Breast epithelium (tissue), 4 donors: ENCODE measurements at places on chromosomes 3 and 15. TPM values are rescaled to one million over a fixed set of nuclear protein-coding genes. Genes with fewer than 3 reads are reported as not detected.
A peak's percentile ranks its signal among the peaks of the same experiment; 100 is the strongest.

GRCh38 chr3:190060192-190060775, 60.4 kb downstream of the P3H2 start:
- H3K36me3 ChIP-seq, result no peaks in the 10 kb centered on the region
- H3K27ac ChIP-seq, result no peak overlapping the region
- no peak overlapping the region for H3K4me3 ChIP-seq
- DNase-seq, result no peak
- no peaks in the 10 kb centered on the region for H3K27me3 ChIP-seq

GRCh38 chr3:127182431-127182830, 10.5 kb upstream of the PRR23E start:
- no peaks in the 10 kb centered on the region for H3K27me3 ChIP-seq
- no peak overlapping the region for H3K27ac ChIP-seq
- no peak for DNase-seq
- no peaks in the 10 kb centered on the region for H3K36me3 ChIP-seq

DNA sequence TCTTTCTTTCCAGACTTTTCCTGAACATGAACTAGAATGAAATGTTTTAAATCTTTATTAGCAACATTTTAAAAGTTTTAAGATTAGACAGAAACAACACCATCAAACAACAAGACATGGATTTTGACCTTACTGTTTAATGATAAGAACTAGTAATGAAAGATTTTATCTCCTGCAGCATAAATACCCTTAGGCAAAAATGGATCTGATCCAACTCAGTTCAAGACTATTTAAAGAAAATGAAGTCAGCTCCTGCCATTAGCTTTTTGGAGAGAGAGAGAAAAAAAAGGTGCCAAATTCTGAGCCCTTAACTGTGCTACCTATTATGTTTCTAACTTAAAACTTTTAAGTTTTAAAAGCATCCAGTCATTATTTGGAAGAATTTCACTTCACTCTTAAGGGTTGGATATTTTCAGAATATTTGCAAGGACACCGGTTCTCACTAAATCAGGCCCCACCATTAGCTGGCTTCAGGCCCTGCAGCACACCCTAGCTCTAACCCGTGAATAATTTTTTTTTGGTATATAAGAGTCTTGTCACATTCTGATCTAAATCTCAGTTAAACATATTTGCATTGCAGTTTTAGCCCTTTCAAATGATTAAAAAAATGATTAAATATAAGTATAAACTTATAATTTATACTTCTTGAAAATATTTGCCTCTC, 60.0 kb downstream of the NR1I2 start:
- no peak overlapping the region for H3K27ac ChIP-seq
- H3K27me3 ChIP-seq, result no peaks in the 10 kb centered on the region
- no peak for DNase-seq
- H3K36me3 ChIP-seq, result no peaks in the 10 kb centered on the region

- no peaks in the 10 kb centered on the region for H3K27me3 ChIP-seq
- H3K4me3 ChIP-seq, result no peak overlapping the region
- DNase-seq, result no peak
- H3K36me3 ChIP-seq, result no peaks in the 10 kb centered on the region
- H3K27ac ChIP-seq, result no peak overlapping the region
These were observed 334.0 kb upstream of the ARL6 start for GRCh38 chr3:97430601-97431000.

Gene TRH
- not detected for total RNA-seq

- no peak overlapping the region for H3K27ac ChIP-seq
- no peak overlapping the region for H3K4me3 ChIP-seq
- no peaks in the 10 kb centered on the region for H3K36me3 ChIP-seq
- H3K4me1 ChIP-seq, result no peaks in the 10 kb centered on the region
- no peaks in the 10 kb centered on the region for H3K27me3 ChIP-seq
- no peak for DNase-seq
These were observed 25.1 kb downstream of the TNIK start for GRCh38 chr3:171435143-171435542.

DNA sequence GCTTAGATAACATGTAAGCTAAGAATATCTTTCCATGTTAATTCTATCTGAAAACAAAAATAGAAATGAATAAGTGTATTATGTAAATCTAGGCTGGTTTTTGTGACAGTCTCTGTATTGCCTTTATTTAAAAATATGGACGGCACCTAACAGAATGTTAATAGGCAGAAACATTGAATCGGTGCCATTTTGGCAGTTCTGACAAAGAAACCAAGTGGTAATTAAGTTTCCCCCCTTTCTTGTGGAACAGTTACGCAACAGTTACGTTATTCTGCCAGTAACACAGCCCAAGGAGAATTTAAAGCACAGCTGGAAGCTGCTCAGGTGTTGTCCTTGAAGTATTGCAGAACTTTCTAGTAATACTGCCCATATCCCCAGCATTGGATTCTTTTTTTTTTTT, 21.5 kb downstream of the LARS2 start:
- DNase-seq, result peak; percentile 49
- no peaks in the 10 kb centered on the region for H3K36me3 ChIP-seq
- no peak overlapping the region for H3K4me3 ChIP-seq
- H3K27me3 ChIP-seq, result no peaks in the 10 kb centered on the region

DNA sequence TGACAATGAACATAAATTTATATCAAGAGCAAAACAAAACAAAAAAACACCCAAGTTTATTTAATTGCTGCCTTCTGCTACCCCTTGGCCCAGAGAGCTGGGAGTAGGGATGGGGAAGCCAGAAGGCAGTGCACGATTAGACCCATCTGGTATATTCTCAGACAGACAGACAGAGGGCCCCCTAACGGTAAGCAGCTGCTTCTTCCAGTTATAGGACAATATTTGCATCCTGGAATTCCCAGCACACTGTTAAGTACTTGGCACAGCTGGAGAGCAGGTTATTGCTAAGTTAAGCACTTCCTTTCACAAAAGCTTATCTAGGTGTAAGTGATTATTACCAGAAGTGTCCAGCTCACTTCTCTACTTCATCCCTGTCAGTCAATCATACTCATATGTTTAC, 39.3 kb downstream of the C2CD4B start:
- H3K27ac ChIP-seq, result no peak overlapping the region
- no peaks in the 10 kb centered on the region for H3K4me1 ChIP-seq
- H3K36me3 ChIP-seq, result no peaks in the 10 kb centered on the region
- no peak for DNase-seq

DNA sequence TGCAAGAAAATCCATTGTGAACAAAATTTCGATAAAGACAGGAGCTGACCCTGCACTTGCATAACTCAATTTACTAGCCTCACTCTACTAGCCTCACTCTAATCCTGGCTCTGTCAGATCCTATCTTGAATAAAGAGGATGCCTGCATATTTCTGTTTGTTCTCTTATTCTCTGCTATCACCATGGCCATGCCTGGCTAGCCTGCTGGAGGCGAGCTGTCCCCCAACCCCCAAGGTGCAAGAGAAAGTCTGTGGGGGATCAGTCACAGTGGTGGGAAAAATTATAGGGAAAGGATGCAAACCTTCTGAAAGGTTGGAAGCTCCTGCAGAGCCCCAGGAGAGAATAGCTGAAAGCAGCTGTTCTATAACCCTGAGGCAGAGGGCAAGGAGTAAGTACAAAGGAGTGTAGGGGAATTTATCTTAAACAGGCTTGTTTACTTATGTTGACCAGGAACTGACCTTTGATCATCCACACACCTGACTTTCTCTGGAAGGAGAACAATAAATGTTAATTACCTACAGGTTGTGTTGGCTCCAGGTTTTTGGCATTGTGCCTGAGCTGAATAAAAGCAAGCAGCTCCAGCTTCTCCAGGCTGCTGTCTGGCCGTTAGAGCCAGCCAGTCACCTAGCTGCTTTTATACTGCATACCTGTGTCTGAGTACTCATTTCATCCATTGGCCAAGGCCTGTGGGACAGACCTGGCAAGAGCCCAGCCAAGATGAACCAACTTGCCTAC, 137.7 kb upstream of the RASGRP1 start:
- H3K27me3 ChIP-seq, result no peaks in the 10 kb centered on the region
- H3K36me3 ChIP-seq, result no peaks in the 10 kb centered on the region
- H3K4me3 ChIP-seq, result no peak overlapping the region
- H3K27ac ChIP-seq, result no peak overlapping the region
- DNase-seq, result peak; percentile 56

DNA sequence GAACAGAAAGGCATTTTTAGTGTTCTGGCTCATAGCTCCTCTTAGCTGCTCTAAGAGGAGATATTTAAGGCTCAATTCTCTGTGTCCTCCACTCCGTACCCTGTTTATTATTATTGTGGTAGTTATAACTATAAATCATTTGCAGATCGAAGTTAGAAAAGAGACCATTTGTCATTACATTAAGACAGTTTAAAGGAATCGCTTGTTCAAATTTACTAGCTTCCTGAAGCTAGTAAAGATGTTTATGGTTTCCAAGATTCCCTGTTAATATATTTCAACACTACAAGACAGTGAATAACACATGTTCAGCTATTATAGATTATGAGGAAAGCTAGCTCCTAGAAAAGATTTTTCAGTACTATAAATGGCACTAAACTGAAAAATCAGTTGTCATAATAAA, 12.6 kb downstream of the ATXN7 start:
- DNase-seq, result no peak
- H3K36me3 ChIP-seq, result no peaks in the 10 kb centered on the region
- H3K4me3 ChIP-seq, result no peak overlapping the region
- H3K27ac ChIP-seq, result no peak overlapping the region

- no peak within 1 kb of the TSS for H3K27ac ChIP-seq
- peaks cover 9% of the 10 kb centered on the region for H3K4me1 ChIP-seq
- H3K4me3 ChIP-seq, result peak within 1 kb of the TSS; percentile 61
- peaks cover 15% of the 10 kb centered on the region for H3K27me3 ChIP-seq
These were observed at the start of gene ZIC1 for GRCh38 chr3:147409143-147410115. ZIC1 (plus strand) TSS chr3:147409365; CDS start chr3:147410113, 748 bp downstream.

- peaks cover 13% of the 10 kb centered on the region for H3K4me1 ChIP-seq
- no peak for DNase-seq
- peaks cover 9% of the 10 kb centered on the region for H3K36me3 ChIP-seq
- no peak overlapping the region for H3K4me3 ChIP-seq
- peak overlapping the region; percentile 68 for H3K27ac ChIP-seq
- no peaks in the 10 kb centered on the region for H3K27me3 ChIP-seq
These were observed 59.3 kb upstream of the LMOD3 start for GRCh38 chr3:69181592-69182211.

Gene AHSG
- not detected for total RNA-seq

DNA sequence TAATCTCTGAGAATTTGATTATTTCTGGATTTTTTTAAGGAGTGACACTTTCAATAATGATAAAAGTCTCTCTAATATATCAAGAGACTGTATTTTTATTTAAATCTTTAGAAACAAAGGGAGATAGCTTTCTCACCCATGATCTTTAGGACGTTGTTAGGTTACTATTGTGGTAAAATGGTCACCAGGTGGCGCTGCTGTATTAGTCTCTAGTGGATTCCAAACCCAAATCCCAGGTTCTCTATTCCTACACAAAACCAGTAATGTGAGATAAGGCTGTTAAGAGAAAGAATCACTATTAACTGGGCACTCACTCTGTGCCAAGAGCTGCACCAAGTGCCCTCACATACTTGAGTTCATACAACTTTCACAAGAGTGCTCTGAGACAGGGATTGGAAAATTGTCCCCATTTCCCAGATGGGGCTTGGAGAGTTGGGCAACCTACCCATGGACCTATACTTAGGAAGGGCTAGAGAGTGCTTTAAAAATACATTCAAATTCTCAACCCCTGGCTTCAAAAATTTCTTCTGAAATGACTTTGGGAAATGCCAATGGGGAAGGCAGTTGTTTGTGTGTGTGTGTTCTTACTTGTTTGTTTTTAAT, 593.4 kb upstream of the TGFBR2 start:
- no peaks in the 10 kb centered on the region for H3K27me3 ChIP-seq
- no peaks in the 10 kb centered on the region for H3K4me1 ChIP-seq
- H3K4me3 ChIP-seq, result no peak overlapping the region
- H3K36me3 ChIP-seq, result no peaks in the 10 kb centered on the region

DNA sequence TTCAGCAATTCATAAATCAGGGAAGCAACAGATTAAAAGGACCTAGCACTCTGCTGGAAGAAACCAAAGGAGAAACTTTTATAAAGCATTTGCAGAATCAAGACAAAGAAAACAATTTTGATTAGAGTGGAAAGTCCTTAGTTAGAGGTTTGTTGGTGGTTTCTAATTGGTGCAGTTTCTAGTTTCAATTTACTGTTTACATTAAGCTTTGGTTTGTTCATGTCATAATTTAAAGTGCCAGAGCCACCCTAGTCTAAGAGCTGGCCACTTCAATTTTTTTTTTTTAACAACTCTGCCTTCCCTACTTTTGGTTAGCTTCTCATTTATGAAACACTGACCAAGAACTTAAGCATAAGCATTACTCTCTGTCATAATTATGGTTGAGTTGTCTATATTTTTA, 1428.2 kb upstream of the GBE1 start:
- no peaks in the 10 kb centered on the region for H3K27me3 ChIP-seq
- H3K36me3 ChIP-seq, result no peaks in the 10 kb centered on the region
- H3K27ac ChIP-seq, result no peak overlapping the region
- H3K4me1 ChIP-seq, result no peaks in the 10 kb centered on the region
- no peak for DNase-seq

- DNase-seq, result no peak
- H3K27ac ChIP-seq, result no peak overlapping the region
- H3K4me3 ChIP-seq, result no peak overlapping the region
These were observed 1336.3 kb upstream of the CADM2 start for GRCh38 chr3:83622526-83622925.

GRCh38 chr3:162292409-162292808, 795.8 kb downstream of the OTOL1 start:
- DNase-seq, result no peak
- H3K27me3 ChIP-seq, result no peaks in the 10 kb centered on the region
- H3K36me3 ChIP-seq, result no peaks in the 10 kb centered on the region
- H3K4me3 ChIP-seq, result no peak overlapping the region

Gene TF
- total RNA-seq, result 8.5 TPM

Gene LYSMD4
- 12.2 TPM for total RNA-seq

DNA sequence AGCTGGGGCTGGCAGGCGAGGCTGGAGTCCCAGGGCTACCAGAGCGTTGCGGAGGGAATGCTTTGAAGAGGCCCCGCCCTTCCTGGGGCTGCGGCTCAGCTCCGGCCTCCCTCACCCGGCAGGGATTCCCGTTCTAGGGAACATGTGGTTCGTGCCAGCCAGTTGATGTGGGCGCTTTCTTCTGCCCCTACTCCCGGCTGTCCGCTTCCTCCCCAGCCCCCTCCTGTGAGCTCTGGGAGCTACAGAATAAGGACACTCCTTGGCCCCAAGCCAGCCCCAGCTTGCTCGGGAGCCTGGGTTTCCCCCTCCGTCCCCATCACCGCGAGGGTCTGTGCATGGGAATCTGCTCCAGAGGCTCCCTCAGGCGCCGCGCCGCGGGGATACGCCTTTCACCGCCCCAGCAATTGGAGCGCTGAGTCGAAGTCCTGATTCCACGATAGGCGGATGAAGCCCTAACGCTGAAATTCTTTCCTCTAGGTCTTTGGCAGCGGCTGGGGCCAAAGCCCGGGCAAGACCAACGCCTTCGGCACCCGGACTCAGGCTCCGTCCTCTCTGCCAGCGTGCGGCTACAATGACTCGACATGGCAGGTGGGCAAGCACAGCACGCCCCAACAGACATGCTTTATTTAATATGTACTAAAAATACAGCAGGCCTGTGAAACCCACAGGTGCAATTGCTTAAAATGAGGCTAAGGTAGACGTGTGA, 69.5 kb downstream of the KLF15 start:
- H3K36me3 ChIP-seq, result no peaks in the 10 kb centered on the region
- peak overlapping the region; percentile 67 for H3K27ac ChIP-seq
- H3K4me1 ChIP-seq, result no peaks in the 10 kb centered on the region

GRCh38 chr3:158456114-158456513, 114.9 kb upstream of the MLF1 start:
- peaks cover 2% of the 10 kb centered on the region for H3K36me3 ChIP-seq
- no peaks in the 10 kb centered on the region for H3K27me3 ChIP-seq
- H3K27ac ChIP-seq, result no peak overlapping the region
- no peaks in the 10 kb centered on the region for H3K4me1 ChIP-seq
